ENCODE measurements at places on chromosomes 11 and 22. TPM values are rescaled to one million over a fixed set of nuclear protein-coding genes. Genes with fewer than 3 reads are reported as not detected.

Gene APOA4
- total RNA-seq, result not detected

Gene C11orf65
- total RNA-seq, result 0.46 TPM

GRCh38 chr11:94066901-94067429 lies 45.8 kb downstream of the HEPHL1 start:
- H3K36me3 ChIP-seq, result no peaks in the 10 kb centered on the region
- no peak for DNase-seq
- no peaks in the 10 kb centered on the region for H3K27me3 ChIP-seq
- H3K27ac ChIP-seq, result no peak overlapping the region

- no peaks in the 10 kb centered on the region for H3K4me1 ChIP-seq
- peaks cover 40% of the 10 kb centered on the region for H3K27me3 ChIP-seq
- no peak overlapping the region for H3K27ac ChIP-seq
Measured at GRCh38 chr22:49305214-49305965, 522.3 kb downstream of the BRD1 start.

DNA sequence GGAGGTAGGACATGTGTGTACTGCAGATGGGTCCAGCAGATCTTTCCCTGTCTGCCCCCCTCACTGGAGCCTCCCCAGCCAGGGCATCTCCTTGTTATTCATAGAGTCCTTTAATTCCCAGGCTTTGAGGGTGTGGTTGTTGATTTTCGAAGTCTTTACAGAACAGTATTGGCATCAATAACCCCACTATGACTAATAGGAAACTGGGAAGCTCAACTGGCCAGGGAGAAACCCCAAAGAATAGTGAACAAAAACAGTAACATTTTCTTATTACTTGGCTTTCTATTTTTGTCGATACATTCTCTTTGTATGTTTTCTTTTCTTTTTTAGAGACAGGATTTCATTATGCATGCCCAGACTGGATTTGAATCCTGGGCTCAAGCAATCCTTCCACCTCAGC lies 57.9 kb downstream of the NF2 start:
- no peak overlapping the region for H3K4me3 ChIP-seq
- H3K4me1 ChIP-seq, result peaks cover 9% of the 10 kb centered on the region
- H3K27ac ChIP-seq, result no peak overlapping the region

DNA sequence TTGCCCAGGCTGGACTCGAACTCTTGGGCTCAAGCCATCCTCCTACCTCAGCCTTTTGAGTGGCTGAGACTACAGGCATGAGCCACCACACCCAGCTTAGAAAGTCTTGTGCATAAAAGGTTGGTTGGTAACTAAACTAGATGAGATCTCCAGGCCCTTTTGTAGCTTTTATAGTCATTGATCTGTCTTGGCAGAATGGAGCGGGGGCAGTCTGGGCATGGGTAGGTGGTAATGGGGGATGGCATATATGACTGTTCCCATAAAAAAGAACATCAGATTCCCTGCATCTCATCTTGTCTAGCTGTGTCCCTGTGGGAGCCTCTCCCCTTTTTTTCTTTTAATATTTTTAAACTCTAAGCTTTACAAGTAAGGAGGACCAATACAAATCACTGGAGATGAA lies 30.2 kb downstream of the ABCC8 start:
- H3K4me3 ChIP-seq, result no peak overlapping the region
- no peak for DNase-seq
- no peaks in the 10 kb centered on the region for H3K36me3 ChIP-seq
- H3K27ac ChIP-seq, result no peak overlapping the region
- no peaks in the 10 kb centered on the region for H3K27me3 ChIP-seq
- no peaks in the 10 kb centered on the region for H3K4me1 ChIP-seq
